ENCODE measurements at places on chromosomes 6 and 20.

DNA sequence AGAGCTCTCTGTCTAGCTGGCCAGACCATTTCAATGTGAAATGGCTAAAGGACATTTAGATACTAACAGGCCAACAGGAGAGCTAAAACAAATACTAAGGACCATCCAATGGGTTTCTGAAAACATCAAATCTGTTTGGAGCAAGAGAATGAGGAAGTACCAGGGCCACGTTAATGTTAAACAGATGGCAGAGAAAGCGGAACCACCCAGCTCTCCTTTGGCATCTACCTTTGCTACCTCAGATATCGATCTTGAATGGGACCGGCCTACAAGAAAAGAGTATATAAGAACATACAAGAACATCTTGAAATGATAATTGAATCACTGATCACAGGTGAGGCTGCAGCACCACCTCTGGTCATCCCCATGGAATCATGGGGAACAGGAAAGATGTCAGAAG lies 31.8 kb downstream of the KCNK5 start:
- no peak for DNase-seq

DNA sequence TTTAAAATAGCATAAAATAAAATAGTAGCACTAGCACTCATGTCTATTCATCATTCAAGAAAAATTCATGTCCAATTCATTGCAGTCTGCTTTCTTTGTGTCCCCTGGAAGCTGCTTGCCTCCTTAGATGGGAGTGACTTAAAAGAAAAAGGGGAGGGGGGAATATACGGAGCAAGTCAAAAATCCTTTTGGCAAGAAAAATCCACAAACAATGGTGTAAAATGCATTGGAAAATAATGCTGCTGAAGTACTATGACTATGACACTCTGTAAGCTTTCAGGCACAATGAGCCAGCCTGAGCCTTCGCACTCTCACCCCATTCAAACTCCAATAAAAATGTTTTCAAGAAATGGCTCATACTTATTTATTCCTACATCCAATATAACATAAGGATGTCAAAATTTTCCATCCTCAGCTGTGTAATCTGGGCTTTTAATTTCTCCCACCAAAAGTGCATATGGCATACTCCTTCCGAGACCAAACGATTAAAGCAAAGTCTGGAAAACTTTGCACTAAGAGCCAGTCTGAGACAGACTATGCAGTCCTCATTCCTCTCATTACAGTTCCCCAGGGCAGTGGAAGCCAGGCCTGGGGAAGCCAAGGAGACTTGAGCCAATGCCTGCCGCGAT lies 790 bp downstream of the NEDD9 start:
- no peak for DNase-seq

- no peak for DNase-seq
Measured at GRCh38 chr20:51802170-51802751, at the start of gene SALL4. Gene SALL4 (minus strand): TSS chr20:51802521. CDS start chr20:51802408, 113 bp downstream.

GRCh38 chr6:89216411-89216810 lies 747 bp downstream of the GABRR1 start:
- DNase-seq, result no peak

- no peak for DNase-seq
Measured at GRCh38 chr6:112176175-112176574, 78.2 kb downstream of the LAMA4 start.

- DNase-seq, result no peak
Measured at GRCh38 chr20:25054995-25055629, 2.8 kb downstream of the ACSS1 start.
